Cardiac septum (tissue), 1 donor: ENCODE measurements at places on chromosomes 5 and 9.

DNA sequence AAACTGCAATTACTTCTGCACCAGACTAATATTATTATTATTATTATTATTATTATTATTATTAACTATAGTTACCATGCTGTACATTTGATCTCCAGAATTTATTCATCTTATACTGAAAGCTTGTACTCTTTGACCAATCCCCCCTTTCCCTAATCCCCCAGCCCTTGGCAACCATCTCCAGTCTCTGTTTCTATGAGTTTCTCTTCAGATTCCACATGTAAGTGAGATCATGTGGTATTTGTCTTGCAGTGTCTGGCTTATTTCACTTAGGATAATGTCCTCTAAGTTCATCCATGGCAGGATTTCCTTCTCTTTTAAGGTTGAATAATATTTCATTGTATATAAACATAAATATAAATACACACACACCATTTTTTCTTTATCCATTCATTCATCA is 287.0 kb upstream of the DAB2 start:
- DNase-seq: no peak

GRCh38 chr9:126009047-126009446 is 261.9 kb downstream of the PBX3 start:
- no peak for DNase-seq

- DNase-seq: no peak
Observed at GRCh38 chr5:34667705-34668104, 11.6 kb downstream of the RAI14 start.

DNA sequence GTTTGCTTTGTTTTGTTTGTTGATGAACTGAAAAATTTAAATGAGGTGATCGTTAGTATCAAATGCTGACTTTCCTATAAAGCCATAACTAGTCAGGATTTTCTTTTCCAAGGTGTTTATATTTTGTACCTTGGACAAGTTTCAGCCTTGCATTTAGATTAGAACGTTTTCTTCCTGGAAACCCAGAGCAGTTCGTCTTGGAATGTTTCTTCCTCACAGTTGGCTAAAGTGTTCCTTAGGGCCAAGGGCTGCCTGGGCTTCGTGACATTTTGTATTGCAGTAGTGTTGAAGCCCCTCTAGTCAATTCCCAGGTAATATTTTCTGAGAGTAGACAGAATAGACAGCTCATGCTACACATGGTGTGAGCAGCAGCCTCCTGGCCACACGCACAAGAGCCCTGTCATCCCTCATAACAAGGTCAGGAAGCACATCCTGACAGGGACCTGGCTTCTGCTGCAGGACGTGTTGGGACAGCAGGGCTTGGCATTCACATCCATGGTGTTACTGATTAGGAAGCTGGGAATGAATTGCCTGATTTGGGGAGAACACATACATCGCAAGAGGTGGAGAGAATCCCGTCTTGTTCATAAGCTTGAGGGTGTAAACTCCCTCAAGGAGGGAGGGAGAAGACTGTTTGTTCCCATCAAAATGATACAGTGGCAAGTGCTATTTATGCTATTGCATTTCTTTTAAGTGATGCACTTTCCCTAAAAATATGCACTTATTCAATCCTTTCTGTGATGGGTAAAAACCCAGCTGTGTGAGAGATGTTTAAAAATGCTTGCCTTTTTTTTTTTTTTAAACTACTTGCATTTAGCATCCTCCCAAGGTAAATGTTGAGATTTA is 31.7 kb downstream of the FUBP3 start:
- no peak for DNase-seq

DNA sequence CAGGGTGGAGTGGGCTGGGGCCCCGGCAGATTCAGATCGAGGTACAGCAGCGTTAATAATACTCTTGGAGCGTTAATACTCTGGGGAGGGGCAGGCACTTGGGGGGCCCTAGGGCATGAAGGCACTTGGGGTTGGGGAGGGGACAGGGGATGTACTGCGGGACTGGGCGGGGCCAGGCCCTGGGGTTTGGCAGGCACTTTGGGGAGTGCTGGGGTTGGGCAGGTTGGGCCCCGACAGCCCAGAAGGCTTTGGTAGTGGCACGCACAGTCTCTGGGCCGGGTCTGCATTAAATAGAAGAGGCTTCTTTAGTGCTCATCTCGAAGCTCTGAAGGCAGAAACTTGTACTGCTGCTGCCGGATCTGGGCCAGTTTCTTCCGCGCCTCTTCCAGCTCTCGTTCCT is 7.8 kb upstream of the TPM2 start:
- no peak for DNase-seq

- no peak for DNase-seq
Observed at GRCh38 chr5:181265092-181265671, 4.2 kb upstream of the TRIM52 start.

- no peak for DNase-seq
Observed at GRCh38 chr5:52469420-52469819, 318.3 kb upstream of the ITGA1 start.

DNA sequence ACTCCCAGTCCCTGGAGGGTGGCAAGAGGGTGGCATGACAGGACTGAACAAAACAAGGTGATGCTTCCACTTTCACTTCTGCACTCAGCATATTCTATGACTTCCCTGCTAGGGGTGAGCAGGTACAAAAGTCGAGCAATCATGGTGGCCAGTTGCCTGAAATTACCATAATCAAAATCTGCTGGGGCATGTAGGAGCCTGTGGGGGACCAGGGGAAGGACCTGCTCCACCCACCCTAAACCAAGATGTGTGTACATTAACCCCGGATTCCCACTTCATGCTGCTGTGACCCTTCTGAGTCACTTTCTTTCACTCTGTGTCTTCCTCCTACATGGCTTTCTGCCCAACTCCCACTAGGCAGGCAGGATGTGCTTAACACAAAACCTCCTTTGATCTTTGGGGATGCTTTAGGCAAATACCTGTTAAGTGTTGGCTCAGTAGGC is 73.3 kb upstream of the PHF24 start:
- no peak for DNase-seq

GRCh38 chr5:8299716-8300115 is 430.8 kb downstream of the MTRR start:
- no peak for DNase-seq

- DNase-seq: peak; percentile 88
Observed at GRCh38 chr9:27117489-27118135, 8.6 kb downstream of the TEK start.

DNA sequence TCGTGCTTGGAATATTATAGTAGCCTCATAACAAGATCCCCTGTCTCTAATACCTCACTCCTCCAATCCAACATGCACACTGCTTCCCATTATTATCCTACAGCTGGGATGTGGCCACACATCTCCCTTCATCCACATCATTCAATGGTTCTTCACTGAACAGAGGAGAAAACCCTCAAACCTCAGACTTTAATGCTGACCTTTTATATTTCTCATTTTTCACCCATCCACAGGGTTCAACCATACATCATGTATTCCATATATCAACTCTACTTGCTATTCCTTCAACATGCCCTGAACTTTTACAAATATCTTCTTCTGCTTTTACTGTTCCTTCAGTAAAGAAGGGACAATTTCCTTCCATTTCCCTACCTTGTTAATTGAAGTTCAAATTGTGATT is 396.8 kb downstream of the TLE4 start:
- no peak for DNase-seq

GRCh38 chr5:9534881-9535517 is 10.9 kb downstream of the SEMA5A start:
- no peak for DNase-seq

DNA sequence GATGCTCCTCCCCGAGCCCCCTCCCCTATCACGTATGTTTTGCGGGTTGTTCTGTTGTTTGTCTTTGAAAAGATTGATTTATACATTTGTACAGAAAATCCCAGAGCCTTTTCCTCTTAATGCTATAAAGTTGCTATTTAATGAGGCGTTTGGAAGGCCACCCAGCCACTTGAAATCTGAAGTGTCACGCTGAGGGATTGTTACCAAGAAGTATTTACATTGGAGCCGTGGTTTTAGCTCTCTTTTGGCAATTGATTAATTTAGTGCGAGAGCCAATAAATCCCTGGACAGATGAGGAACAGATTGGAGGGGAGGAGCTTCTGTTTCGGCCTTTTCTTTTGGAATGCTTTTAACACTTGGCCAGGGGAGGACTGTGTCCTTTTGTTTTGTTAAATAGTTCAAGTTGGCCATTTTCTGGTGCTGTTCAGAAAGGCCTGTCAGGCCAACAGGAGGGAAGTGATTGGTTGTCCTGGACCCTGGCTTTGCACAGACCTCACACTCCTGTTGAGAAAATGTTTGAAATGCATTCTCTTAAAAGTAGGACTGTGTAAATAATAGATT is 250.2 kb downstream of the PDZD2 start:
- no peak for DNase-seq

GRCh38 chr5:16076657-16077056 is 102.9 kb downstream of the MARCHF11 start:
- no peak for DNase-seq

DNA sequence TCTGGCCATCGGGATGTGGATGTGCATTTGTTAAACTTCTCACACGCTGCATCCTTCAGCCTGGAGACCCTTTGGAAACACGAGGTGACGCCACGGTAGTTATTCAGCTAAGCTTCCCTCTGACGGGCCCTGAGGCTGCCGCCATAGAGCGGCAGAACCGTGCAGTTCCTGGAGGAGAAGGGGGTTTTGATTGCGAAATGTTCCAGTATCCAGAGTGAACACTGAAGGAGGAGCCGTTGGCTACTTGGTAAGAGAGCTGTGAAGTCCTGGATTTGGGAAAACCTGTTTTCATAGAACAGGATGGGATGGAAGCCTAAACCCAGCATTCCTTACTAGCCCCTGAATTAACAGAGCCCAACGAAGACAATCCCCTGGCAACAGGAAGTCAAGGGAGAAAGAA is 23.0 kb upstream of the EXOC3 start:
- DNase-seq: no peak

- no peak for DNase-seq
Observed at GRCh38 chr5:58025809-58026208, 434.1 kb downstream of the PLK2 start.

DNA sequence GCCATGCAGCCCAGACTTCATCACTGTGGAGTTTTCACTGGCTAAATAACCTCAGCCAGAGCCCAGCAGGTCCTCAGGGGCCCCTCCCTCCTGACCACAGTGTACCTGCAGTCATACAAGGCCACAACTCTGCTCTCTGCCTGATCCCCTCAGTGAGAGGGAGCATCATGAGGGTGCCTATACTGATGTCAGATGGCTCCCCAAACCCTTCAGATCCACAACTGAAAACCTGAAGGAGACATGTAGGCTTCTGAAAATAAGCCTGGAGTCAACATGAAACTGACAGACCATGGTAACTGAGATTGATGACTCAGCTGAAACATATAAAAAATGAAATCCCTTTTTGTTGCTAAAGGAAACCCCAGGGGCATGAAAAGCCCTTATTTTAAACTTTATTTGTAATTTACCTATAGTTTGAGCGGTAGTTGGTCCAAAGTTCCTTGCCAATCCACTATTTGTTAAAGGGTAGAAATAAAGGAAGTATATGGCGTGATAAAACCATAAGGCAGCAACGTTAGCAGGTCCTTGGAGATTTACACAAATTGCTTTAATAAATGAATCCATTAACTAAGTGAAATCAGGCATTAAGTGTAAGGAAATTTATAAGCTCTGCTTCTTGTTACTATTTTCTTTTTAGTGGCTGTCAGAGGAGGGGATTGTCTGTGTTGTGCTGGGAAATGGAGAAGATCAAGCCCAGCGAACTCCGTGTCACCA is 68.3 kb downstream of the FGF1 start:
- DNase-seq: no peak

- no peak for DNase-seq
Observed at GRCh38 chr5:2451100-2451499, 300.4 kb downstream of the IRX2 start.

DNA sequence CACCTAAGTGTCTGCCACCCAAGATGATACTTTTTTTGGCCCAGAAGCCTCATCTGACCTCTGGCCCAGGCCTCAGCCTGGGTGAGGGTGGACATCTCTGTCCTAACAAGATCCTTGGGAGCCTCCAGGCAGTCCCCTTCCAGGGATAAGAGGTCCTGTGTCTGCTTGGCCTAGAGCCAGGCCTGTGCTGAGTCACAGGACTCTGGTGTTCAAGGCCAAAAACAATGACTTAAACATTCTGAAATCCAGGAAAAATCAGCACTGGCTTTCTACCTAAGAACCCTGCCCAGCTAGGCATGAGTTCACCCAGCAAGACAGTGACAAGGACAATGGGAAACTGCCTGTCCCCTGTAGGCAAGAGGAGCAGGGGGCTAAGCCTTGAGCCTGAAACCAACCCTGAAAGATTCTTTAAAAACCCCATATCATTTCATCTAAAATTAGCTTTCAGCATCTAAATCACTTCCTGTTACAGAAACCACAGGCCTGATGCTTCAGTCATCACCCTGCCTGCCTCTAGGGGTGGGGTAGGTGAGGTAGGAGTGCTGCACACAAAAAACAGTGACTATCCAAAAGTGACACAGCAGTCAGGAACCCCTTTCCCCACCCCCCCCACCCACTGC is 29.9 kb downstream of the CSF2 start:
- peak; percentile 86 for DNase-seq

DNA sequence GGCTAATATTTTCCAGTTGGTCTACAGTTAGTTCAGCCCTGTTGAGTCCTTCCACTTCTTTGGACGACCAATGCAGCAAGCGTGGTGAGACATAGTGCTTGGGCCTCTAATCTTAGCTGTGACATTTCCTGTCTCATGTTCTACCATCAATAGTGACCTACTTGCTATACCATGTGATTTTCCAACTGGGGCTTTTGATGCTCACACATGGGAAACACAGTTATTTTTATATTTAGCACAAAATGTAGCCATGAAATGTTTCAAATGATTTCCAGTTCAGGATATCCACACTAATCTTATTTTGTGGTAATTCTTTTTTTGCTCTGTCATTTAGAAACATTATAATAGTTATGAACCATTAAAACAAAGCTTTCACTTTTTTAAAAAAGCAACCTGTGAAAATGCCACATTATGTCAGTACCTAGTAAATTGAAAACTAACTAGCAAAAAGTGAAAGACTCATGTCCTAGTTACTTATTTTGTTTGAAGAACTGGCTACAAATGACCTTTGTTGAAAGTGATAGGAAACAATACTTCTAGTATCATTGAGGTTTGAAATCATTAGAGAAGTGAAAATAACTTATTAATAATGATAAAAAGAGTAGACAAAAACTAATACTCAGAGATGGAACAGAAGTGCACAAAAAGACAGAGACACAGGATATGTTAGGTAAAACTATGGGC is 18.3 kb downstream of the MARCHF3 start:
- no peak for DNase-seq
